Right cardiac atrium (tissue), 5 donors: ENCODE measurements at places on chromosomes 1 and 21. TPM values are rescaled to one million over a fixed set of nuclear protein-coding genes. Genes with fewer than 3 reads are reported as not detected.

Gene AZIN2
- polyA plus RNA-seq, result 2.4 TPM

Gene AMY2A
- polyA plus RNA-seq, result not detected

Gene ADCY10
- 0.20 TPM for polyA plus RNA-seq

- no peak for DNase-seq
Measured at GRCh38 chr1:198669023-198669698, 30.3 kb downstream of the PTPRC start.
